ENCODE measurements at places on chromosomes 4 and X.

GRCh38 chrX:25295466-25295865 lies 279.7 kb upstream of the ARX start:
- no peak for DNase-seq

GRCh38 chr4:11487139-11487538 lies 58.4 kb upstream of the HS3ST1 start:
- no peak for DNase-seq

DNA sequence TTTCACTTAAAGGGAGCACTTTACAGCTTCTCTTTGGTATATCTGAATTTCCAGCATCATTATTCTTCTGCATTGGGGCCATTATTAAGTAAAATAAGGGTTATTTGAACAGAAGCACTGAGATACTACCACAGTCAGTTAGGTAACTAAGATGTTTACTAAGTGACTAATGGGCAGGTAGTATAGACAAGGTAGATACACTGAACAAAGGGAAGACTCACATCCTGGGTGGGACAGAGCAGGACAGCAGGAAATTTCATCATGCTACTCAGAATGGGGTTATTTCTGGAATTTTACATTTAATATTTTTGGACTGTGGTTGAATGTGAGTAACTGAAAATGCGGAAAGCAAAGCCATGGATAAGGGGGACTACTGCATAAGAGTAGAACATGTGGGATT lies 316.0 kb downstream of the CCSER1 start:
- DNase-seq: no peak

DNA sequence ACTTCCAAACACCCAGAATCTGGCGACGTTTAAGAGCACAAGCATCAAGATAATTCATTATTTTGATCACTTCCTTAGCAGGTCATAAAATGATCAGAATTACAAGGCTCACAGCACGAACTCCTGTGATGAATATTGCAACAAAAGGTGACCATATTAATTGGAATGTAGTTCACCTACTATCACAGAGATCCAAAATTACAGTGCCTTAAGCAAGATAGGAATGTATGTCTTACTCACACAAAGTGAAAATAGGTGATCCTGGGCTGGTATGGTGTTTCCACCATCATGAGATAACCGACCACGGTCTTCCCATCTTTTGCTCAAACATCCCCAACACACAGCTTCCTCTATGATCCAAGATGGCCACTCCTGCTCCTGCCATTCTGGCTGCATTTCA lies 131.2 kb downstream of the SCFD2 start:
- no peak for DNase-seq

GRCh38 chrX:46716796-46717195 lies 42.1 kb downstream of the SLC9A7 start:
- DNase-seq: no peak

- no peak for DNase-seq
These were observed 308.1 kb downstream of the PTTG2 start for GRCh38 chr4:38268108-38268820.

- DNase-seq: no peak
These were observed 42.3 kb downstream of the NALF2 start for GRCh38 chrX:69546417-69546816.

GRCh38 chr4:8710416-8710815 lies 117.9 kb downstream of the CPZ start:
- DNase-seq: no peak

GRCh38 chr4:128854433-128854832 lies 44.9 kb downstream of the JADE1 start:
- DNase-seq: no peak

DNA sequence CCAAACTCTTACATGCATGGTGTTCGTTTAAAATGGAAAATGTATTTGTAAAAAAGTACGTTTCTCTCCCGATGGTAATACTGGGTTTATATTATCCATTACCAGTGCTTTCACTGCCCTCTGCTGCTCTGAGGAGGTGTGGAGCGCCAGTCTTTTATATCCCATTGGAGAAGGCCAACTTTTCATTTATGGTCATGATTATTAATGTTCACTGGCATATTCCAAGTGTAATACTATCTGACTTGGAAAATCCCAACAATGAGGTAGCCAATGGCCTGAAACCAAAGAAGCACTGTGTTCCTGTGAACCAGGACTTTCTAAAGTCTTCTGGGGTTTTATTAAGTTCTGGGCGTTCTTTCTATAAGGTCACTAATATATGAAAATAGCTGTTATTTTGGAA lies 80.7 kb downstream of the SYNPO2 start:
- no peak for DNase-seq

- DNase-seq: no peak
These were observed 27.9 kb upstream of the BBS7 start for GRCh38 chr4:121898150-121898549.

DNA sequence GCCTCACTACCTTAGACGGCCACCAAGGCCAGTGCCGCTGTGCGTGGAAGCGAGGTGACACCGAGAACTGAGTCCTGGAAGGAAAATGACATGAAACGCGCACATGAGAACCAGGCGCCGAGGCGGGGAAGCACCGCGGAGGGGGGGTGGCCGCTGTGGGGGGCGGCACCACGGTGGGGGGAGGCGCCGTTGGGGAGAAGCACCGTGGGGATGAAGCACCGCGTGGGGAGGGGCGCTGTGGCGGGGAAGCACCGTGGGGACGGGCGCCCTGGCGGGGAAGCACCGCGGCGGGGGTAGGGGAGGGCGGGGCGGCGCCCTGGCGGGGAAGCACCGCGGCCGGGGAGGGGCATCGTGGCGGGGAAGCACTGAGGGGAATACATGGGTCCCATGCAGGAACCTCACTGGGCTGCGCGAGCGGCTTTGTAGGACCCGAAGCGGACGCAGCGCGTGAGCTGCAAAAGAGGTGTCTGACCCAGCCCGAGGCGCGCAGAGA lies 28.0 kb downstream of the PPP2R3B start:
- no peak for DNase-seq

- no peak for DNase-seq
These were observed 306.5 kb upstream of the LDB2 start for GRCh38 chr4:17204908-17205307.

DNA sequence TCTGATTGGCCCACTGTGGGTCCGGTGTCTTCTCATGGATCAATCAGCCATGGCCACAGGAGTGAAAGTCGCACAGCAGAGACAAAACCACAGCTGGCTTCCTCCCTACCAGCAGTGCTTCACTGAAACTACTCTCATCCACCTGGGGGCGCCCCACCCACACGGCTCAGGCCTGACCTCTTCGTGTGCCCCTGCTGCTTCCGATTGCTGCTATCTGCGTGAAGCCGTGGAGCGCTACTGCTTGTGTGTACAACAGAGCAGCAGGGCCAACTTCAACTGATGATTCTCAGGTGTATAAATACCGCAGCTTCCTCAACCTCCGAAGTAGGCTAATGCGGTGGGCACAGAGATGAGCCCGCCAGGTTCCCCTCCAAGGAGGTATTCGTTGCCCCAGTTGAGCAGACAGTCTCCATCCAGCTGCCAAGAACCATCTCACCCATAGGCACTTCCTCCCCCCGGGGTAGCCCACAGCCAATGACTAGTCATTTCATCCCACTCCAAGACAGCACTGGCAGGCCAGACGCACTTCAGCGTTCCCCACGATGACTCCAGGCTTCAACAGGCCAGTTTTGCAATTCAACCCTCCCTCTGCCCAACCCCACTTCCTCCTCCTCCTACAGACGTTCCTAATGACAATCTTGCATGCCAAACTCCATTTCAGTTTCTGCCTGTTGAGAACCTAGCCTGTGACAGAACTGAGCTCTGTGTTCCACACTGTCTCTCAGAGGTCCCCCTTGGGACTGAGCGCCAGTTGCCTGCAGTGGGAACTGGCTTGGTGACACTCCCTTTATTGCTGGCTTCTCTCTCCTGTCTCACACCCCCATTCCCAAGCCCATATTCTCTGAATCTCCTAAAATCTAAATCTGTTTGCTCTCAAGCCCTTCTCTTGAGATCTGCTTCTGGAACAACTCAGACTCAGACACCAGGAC lies 41.3 kb upstream of the ATP6AP2 start:
- DNase-seq: peak; percentile 45

GRCh38 chrX:44742480-44743155 lies 101.2 kb upstream of the DUSP21 start:
- DNase-seq: no peak

DNA sequence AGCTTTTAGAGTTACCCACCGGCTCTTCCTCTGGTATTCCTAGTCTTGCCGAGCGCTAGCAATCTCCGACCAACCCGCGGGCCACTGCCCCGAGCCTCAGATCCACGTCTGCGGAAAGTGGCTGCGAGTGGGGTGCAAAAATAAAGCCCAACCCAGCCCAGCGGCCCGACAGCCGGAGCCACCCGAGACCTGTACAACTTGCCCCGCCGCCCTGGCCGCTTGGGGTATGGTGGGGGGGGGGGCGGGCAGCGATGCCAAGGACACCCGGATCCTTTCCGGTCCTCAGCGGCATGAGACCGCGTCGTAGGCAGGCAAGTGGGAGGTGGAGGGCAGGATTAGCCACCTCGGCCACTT lies 1.6 kb downstream of the SLITRK4 start:
- DNase-seq: no peak

GRCh38 chr4:103424853-103425252 lies 226.7 kb upstream of the CENPE start:
- DNase-seq: no peak

DNA sequence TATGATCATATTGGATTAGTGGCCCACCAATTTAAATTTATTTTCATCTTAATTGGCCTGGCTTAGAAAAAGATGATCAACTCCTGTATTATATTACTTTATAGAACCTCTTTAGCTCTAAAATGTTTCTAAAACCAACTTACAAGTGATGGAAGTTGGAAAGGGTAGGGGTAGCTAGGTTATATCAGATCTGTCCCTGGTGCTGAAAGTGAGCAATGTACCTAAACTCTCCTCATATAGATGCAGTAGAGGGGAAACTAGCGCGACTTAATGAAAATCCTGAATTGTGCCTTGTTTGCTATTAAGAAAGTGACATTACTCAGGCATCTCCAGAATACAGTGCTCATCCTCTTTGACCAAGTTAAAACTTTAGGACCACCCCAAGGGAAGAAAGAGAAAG lies 7.5 kb upstream of the PTCHD1 start:
- DNase-seq: no peak

GRCh38 chr4:32574803-32575202 lies 1854.6 kb downstream of the PCDH7 start:
- DNase-seq: no peak

DNA sequence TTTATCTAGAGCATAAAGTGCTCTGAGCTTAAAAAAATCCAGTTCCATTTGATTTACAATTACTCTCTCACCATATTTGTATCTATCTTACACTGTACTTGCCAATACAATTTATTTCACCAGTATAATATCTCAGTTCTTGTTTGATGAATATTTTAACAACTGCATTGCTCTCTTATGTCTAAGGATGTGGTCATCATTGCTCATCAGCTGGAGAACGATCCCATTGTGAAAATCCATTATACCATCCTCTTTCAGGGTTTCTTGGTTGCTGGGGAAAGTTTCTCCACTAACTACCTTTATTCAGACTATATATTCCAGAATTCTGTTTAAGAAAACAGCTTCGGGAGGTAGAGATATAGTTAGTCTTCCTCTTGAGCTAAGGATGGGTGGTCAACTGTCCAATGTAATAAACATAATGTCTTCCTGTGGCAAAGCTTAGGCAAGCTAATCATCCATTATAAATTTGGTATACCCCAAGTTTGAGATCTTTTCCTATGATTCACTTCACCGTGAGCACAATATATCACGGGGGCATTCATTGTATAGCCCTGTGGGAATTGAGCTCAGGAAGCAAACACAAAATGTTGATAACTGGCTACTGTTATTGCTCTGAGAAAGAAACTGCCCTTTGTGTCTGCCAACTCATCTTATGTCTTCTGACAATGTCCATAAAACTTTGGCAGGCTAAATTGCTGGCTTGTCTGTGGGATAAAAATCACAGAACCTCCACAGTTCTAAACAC lies 2361.9 kb downstream of the ARAP2 start:
- DNase-seq: peak; percentile 18

- DNase-seq: no peak
These were observed 228.0 kb downstream of the APBB2 start for GRCh38 chr4:40986375-40986774.

- DNase-seq: no peak
These were observed 135.8 kb upstream of the DGKK start for GRCh38 chrX:50606300-50606950.

GRCh38 chrX:40043895-40044294 lies 53.9 kb downstream of the BCOR start:
- no peak for DNase-seq

- DNase-seq: no peak
These were observed at the start of gene JAKMIP1 for GRCh38 chr4:6200011-6200921. TSS of gene JAKMIP1 (minus strand) at chr4:6200549. CDS start at chr4:6112850, 87,699 bp downstream.

DNA sequence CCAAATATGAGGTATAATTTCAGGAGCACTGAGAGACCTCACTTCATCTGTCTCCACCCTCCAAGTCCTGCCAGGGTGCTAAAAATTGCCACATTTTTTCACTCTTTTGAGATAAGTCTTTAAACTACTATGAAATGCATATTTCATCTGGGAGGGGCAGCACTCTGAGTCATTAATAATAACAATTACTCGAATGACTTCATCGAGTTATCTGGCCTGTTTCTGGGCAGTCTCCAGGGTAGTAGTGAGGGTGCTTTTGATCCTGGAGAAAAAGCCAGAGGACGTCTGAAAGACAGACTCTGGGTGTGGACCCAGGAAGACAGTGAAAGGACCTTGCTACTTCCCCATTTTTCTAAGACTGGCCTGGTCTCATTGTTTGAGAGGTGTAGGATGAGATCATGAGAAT lies 42.3 kb upstream of the SRD5A3 start:
- no peak for DNase-seq

DNA sequence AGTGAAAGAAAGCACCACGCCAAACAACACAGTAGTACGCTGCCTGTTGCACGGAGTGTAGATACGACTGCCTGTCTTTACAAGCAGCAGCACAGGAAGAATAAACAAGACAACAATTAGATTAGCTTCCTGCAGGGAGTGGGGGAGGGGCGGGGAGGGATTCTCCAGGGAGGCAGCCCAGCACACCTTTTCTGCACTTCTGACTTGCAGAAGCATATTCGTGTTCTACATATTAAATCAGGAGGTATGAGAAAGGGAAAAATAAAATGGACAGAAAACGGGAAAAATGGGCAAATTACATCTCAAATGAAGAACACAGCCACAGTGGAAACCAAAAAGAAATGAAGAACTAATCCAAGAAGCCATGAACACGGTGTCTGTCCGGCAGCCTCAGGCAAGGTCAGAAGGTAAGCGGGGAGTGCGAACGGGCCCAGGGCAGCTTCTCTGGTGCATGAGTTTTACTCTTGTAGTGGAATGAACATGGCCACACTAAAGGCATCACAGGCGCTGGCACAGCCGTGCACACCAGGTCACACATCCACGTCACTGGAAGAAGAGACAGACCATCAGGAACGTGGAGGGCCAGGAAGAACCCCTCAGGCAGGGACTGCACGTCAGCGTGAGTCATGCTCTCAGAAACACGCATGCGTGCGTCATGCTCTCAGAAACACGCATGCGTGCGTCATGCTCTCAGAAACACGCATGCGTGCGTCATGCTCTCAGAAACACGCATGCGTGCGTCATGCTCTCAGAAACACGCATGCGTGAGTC lies 20.1 kb upstream of the ADRA2C start:
- no peak for DNase-seq

Data from GM04503 (cell line).